ENCODE measurements at places on chromosomes 4 and X.

DNA sequence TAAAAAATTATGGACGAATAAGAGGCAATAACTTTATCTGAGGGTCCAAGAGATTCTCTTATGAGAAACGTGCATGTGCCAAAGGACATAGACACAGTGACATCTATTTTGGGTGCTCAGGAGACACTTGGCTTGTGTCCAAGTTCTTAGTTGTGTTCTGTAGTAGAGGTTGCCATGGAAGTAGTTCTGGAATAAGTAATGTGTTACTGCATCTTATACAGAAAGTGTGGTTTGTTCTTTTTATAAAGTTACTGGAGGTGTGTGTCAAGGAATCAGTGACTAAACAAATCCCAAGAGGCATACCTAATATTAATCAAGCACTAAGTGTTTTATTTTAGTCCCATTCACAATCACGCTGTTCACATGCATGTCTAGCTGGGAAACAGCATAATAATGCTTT lies 305.7 kb downstream of the ARHGAP24 start:
- DNase-seq, result no peak

GRCh38 chr4:182876427-182876826 lies 40.8 kb downstream of the DCTD start:
- no peak for DNase-seq

DNA sequence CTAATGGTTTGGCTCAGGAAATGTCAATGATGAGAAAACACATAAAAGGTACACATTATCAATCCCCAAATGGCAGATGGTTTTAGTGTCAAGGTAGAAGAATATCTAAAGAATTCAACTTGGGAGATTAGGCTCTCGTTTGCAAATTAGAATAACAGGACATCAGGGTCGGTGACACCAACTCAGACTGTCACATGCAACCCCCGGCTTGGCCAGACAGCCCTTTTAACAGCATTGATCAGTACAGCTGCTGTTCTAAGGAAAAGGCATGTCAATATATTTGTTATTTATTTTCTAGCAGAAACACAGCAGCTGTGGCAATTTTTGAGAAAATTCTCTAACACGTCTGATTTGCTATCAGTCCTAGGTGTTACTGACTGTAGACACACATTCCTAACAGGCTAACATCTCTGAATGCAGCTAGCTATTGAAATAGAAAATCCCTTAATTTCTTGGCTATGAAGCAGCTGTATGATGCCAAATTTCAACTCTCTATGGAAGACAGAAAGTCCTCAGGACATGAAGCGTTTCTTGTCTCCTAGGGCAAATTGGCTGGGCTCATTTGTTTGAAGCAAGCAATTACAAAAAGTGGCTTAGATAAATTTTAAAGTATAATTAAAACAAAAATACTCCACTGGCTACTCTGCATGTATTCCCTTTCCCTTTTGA lies 269.0 kb upstream of the CXXC4 start:
- DNase-seq, result no peak

GRCh38 chr4:65918872-65919271 lies 248.6 kb upstream of the EPHA5 start:
- DNase-seq, result no peak

DNA sequence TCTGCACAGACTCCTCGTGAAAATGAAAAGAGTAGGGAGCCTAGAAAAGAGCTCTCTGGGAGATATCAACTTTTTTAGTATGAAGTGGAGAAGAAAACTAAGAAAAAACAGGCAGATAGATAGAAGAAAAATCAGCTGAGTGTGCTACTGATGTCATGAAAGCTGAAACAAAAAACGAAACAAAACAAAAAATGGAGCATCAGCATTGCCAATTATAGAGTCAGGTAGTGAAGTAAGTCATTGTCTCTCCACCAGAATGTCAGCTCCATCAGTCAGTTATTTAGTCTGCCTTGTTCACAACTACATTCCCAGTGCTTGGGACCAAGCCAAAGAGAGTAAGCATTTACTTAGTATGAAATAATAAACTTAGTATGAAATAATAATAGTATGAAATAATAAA lies 595.1 kb downstream of the STPG2 start:
- DNase-seq, result no peak

- DNase-seq, result no peak
Measured at GRCh38 chr4:151691639-151692442, 69.0 kb downstream of the GATB start.

GRCh38 chr4:140267576-140267975 lies 105.9 kb upstream of the SCOC start:
- DNase-seq, result no peak

GRCh38 chrX:154351183-154352011 lies 23.0 kb downstream of the FLNA start:
- DNase-seq, result no peak

DNA sequence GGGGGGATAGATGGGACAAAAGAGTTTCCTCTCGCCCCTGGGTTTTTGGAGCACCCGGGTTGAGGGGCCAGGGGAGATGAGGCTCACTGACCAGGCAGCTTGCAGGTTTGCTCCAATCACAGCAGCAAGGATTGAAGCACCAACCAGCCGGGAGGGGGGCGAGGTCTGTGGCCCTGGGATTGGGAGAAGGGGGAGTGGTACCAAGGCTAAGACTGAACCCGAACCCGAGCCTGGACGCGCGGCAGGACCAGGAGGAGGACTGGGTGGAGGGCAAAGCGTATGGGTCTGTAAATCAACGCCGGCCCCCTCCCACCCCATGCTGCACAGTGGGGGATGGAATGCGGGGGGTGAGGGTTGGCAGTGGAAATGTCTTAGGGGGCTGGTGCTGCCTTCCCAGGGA lies 3.5 kb downstream of the SOX3 start:
- DNase-seq, result no peak

DNA sequence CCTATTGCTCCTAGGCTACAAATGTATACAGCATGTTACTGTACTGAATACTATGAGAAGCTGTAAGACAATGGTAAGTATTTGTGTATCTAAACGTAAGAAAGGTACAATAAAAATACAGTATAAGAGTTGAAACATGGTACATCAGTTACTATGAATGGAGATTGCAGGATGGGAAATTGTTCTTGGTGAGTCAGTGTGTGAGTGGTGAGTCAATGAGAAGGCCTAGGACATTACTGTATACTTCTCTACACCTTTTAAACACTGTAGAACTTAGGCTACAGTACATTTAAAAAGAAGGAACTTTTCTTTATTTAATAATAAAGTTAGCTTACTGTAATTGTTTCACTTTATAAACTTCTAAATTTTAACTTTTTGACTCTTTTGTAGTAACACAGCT lies 2603.2 kb downstream of the PCDH7 start:
- DNase-seq, result no peak
